ENCODE measurements at places on chromosomes 5 and 9.

DNA sequence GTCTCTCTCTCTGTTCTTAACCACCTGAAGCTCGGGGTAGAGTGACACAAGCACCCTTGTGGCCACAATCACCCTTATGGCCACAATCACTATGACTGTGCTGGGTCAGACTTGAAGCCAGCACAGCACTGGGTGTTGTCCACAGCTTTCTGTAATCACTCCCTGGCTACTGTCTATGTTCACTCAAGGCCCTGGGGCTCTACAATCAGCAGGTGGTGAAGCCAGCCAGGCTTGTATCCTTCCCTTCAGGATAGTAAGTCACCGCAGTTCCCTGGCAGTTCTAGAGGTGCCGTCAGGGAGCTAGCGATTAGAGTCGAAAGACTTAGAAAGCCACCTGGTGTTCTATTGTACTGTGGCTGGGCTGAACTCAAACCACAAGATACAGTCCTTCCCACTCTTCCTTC, 44.2 kb downstream of the GDA start:
- no peak for DNase-seq

- DNase-seq: no peak
These were observed 181.0 kb downstream of the BNC2 start for GRCh38 chr9:16689351-16689938.

- no peak for DNase-seq
These were observed 44.9 kb downstream of the USP20 start for GRCh38 chr9:129879991-129880653.

DNA sequence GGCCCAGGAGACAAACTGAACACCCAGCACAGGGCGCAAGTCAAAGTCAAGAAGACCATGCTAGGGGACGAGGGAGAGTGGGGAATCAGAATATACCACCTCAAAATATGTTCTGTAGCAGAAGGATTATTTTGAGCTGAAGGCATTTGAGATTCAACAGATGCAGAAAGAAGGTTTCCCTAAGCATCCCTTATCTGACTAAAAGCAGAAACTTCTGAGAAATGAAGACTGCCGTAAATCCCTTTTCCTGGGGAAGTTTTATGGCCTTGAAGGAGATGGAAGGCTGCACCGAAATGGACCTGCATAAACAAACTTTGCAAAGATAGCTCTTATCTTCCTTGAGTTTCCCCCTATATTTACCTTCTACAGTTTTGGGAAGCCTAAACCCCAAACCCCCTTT, 72.8 kb downstream of the PTTG1 start:
- DNase-seq: no peak

- DNase-seq: no peak
These were observed 65.5 kb downstream of the NACC2 start for GRCh38 chr9:136029556-136029955.

Data from COLO829 (cell line).